Esophagus muscularis mucosa (tissue), 4 donors: ENCODE measurements at places on chromosomes 1 and 21. TPM values are rescaled to one million over a fixed set of nuclear protein-coding genes. Genes with fewer than 3 reads are reported as not detected.

- H3K4me3 ChIP-seq: peak overlapping the region; percentile 60
- peaks cover 9% of the 10 kb centered on the region for H3K4me1 ChIP-seq
- H3K27me3 ChIP-seq: no peaks in the 10 kb centered on the region
- no peak overlapping the region for H3K27ac ChIP-seq
- DNase-seq: no peak
Observed at GRCh38 chr1:158998037-158998780, 11.5 kb upstream of the IFI16 start.

DNA sequence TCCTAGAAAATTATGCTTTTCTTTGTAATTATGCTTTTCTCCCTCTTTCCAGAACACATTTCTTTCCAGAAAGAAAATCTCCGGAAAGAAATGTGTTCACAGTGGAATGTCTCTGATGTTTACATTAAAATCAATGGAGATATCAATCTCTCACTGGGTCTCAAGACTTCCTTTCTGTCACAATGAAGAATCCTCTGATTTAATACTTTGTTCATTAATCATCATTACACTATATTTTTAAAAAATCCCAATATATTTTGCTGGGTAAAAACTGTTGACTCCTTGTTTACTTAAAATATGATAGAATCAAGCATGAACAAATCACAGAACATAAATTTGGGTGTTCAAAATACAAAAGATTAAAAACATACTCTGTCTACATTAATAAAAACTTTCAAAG is 26.3 kb upstream of the TGFBR3 start:
- no peaks in the 10 kb centered on the region for H3K36me3 ChIP-seq
- H3K27ac ChIP-seq: no peak overlapping the region
- H3K27me3 ChIP-seq: no peaks in the 10 kb centered on the region
- H3K4me3 ChIP-seq: no peak overlapping the region
- H3K4me1 ChIP-seq: no peaks in the 10 kb centered on the region

ZNF648 gene
- total RNA-seq: not detected

GRCh38 chr1:229122606-229123005 is 148.3 kb upstream of the RAB4A start:
- H3K36me3 ChIP-seq: no peaks in the 10 kb centered on the region
- no peak overlapping the region for H3K4me3 ChIP-seq
- no peaks in the 10 kb centered on the region for H3K27me3 ChIP-seq
- H3K27ac ChIP-seq: no peak overlapping the region
- peaks cover 6% of the 10 kb centered on the region for H3K4me1 ChIP-seq
- DNase-seq: no peak
